ENCODE measurements at places on chromosomes 1 and 21.

GRCh38 chr1:59917026-59917784 is 9.4 kb downstream of the CYP2J2 start:
- DNase-seq: no peak

GRCh38 chr21:32193098-32193465 is 85.8 kb downstream of the MIS18A start:
- no peak for DNase-seq

- DNase-seq: no peak
Measured at GRCh38 chr1:229582011-229582694, 23.6 kb upstream of the ABCB10 start.

- no peak for DNase-seq
Measured at GRCh38 chr1:55539652-55540512, 324.7 kb upstream of the USP24 start.

- no peak for DNase-seq
Measured at GRCh38 chr1:19735440-19736127, 64.1 kb downstream of the TMCO4 start.

GRCh38 chr21:46028573-46029091 is 47.1 kb downstream of the COL6A1 start:
- DNase-seq: no peak

DNA sequence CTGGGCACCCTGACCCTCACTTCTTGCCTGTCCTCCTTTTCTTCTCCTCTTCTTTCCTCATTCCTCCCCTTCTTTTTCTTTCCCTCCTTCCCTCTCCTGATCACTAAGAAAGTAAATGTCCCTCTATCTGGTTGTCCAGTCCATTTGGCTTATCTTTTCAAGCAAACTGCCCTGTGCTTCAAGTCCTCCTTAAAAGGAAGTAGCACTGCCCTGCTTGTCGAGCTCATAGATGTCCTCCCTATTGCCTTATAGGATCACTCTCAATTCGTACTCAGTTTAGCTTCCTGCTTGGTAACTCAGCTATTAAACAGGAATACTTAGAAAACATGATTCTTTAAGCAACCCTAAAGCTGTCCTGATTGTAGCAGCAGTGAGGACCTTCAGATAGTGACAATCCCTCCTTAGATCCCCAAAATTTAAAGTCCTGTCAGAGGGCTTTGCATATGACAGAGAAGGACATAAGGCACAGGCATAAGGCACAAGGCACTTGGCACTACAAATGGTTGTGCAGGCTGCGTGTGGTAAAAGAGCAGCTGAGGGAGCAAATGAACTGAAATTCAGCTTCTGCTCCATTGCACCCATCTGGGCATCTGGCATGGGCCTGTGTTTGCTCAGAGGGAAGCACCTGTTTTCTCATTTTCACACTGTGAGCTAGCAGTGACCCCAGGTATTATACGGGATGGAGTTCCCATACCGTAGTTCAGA is 26.1 kb upstream of the SLAMF6 start:
- DNase-seq: no peak

GRCh38 chr1:213987927-213988506 is at the start of gene PROX1:
Gene PROX1 (plus strand): TSS chr1:213987973. CDS start chr1:213996536, 8,563 bp downstream.
- no peak for DNase-seq

DNA sequence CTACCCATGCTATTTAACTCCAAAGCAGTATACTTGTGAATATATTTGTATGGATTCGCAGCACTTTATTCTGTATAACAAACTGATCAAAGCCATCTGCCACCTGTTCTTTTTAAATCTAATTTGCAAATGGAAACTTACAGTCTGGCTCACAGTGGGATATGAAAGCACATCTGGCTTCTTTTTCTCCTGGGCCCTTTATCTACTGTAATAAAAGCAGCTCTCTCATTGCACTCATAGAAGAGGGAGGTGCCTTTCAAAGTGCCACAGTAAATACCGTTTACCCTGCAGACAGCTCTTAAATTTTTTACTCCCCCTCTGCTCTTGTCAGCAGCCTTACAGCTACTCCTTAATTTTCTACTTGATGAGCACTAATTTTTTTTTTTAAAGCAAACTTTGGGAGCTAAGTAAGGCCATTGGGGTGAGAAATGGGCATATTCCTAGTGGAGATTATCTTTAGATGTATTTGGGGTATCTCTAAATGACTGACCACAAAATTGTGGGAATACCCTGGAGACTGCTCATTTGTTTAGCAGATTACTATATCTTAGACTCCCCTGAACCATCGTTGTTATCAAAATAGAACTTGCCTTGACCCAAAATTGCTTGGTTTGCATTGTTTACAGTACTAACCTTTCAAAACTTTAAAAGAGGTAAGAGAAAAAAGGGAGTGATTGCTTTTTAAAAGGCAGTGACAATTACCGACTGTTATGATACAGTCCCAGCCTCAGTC is 110.1 kb downstream of the VPS13D start:
- DNase-seq: no peak

DNA sequence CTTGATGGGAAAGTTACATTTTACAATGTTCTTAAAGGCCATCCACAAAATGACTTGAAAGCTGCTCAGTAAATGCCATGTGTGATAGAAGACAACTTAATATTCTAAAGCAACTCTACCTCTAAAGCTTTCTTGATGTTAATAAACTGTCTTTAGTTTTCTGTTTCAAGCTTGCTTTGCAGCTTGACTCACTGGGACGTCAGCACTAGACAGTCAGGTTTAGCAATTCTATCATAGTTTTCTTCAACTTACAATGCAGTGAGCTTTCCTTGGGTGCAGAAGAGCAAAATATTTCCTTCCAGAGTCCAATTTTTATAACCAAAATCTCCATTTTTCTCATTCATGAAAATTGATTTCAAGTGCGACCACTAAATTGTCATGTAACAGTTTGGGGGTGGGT is 273.1 kb downstream of the NTNG1 start:
- no peak for DNase-seq

DNA sequence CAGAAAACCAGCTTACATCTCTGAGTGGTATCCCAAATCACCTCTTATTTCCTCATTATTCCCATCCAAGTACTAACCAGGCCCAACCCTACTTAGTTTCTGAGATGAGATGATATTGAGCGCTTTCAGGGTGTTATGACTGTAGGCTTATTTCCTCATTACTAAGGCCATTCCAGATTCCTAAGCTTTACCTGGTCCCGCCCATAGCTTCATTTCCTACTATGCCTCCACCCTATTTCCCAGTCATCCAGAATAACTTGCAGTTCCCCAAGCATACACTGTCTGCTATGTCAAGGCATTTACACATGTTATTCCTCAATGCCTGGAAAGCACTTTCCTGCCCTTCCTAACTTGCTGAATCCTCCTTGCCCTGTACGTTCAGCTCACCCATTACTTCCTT is 79.3 kb upstream of the SPAG17 start:
- DNase-seq: no peak

DNA sequence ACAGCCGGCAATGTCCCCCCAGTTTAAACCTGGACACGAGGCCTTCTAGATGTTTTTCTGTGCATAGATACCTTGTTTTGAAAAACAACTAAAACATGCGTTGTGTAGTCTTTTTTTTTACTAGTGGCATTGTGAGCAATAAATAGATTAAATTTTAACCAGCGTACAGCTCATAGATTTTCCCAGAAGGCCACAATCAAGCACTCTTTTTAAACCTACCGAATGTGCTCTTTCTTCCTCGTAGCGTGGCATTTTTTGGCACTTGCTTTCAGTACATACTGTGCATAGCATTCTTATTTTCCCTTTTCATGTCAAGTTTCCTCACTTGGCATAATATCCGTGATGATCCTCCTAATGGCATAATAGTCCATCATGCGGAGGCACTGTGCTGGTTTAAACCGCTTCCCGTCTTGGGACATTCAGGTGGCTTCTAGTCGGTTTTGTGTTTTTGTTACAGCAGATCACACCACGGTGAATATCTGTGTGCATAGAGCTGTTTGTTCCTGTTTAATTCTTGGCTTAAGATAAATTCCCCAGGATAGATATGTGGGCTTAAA is 95.3 kb downstream of the PDE9A start:
- no peak for DNase-seq

- DNase-seq: no peak
Measured at GRCh38 chr1:220887202-220887519, 7.9 kb downstream of the HLX start.

GRCh38 chr1:117271959-117272358 is 61.2 kb upstream of the VTCN1 start:
- no peak for DNase-seq

DNA sequence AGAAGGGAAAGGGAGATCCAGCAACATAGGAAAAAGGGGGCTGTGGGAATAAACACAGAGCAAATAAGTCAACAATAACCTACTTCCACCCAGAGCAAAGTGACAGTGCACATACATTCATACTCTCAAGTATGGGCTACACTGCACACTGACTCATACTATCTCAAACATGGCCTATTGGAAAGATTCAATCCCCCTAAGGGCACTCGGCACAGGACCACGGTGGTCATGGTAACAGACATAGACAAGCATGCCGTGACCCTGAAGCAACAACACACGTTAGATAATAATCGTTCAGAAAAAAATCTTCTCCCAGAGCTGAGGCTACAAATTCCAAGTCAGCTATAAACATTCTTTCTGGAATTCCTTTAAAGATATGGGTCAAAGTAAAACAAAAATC is 16.8 kb upstream of the JAK1 start:
- no peak for DNase-seq

GRCh38 chr1:70778934-70779333 is 268.7 kb downstream of the PTGER3 start:
- no peak for DNase-seq

DNA sequence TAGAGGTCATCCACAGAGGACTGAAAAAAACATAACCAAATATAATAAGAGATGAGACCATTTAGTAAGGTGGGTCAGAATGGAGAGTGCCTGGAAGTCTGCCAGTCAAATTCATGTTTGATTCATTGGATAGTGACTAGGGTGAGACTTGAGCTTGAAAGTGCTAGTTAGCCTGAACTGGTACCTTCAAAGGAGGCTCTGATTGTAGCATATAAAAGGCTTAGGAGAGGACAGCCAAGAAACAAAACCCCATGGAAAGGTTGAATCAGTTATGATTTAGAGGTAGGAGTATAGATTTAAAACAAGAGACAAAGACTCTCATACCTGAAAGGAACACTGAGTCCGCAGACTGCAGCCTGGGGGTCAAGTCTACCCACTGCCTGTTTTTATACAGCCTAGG is 44.4 kb upstream of the LRRC8C start:
- no peak for DNase-seq

- DNase-seq: no peak
Measured at GRCh38 chr1:183898001-183898396, 93.1 kb downstream of the RGL1 start.

- no peak for DNase-seq
Measured at GRCh38 chr1:178538192-178538916, 25.4 kb downstream of the TEX35 start.

DNA sequence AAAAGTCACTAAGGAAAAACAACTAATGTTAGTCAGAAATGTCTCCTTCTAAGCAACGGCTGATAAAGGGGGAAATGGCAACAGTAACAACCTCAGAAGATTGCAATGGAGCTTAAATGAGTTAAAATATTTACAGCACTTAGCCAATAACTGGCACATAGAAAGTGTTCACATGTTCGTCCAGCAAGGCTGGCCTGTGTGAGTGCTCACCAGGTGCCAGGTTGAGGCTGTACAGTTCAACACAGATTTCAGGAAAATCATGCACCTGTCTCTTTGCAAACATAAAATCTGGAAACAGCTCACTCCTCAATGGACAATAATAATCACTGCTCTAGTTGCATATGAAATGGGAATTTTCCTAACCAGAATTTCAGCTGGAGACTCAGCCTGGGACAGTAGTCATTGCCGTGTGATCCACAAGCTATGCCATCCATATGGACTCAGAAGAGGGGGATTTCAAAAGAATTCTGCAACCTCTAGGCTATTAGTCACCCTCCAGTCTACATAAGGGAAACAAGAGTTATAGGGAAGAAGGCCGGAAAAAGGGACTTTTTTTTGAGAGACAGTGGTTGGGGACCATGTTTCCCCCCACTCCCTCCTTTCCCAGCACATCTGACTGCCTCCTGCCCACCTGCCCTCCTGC is 68.6 kb downstream of the SYDE2 start:
- DNase-seq: no peak

- no peak for DNase-seq
Measured at GRCh38 chr1:224726441-224727182, 110.5 kb downstream of the CNIH3 start.

GRCh38 chr1:172323686-172324085 is 96.8 kb upstream of the C1orf105 start:
- DNase-seq: no peak

- DNase-seq: no peak
Measured at GRCh38 chr1:110153407-110153950, 3.2 kb downstream of the SLC6A17 start.

- DNase-seq: no peak
Measured at GRCh38 chr1:28157894-28158293, 18.6 kb downstream of the PTAFR start.

DNA sequence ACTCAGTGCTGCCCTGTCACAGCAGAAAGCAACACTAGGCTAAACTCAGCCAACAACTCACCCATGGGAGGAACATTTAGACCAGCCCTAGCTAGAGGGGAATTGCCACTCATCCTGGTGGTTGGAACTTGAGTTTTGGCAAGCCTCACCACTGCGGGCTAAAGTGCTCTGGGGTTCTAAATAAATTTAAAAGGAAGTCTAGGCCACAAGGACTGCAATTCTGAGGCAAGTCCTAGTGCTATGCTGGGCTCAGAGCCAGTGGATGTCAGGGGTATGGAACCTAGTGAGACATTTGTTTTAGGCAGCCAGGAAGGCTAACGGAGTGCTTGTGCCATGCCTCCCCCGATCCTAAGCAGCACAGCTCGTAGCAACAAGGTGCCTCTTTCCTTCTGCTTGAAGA is 78.0 kb downstream of the RGS13 start:
- DNase-seq: no peak

- DNase-seq: no peak
Measured at GRCh38 chr21:45111703-45112102, 37.3 kb downstream of the ADARB1 start.

DNA sequence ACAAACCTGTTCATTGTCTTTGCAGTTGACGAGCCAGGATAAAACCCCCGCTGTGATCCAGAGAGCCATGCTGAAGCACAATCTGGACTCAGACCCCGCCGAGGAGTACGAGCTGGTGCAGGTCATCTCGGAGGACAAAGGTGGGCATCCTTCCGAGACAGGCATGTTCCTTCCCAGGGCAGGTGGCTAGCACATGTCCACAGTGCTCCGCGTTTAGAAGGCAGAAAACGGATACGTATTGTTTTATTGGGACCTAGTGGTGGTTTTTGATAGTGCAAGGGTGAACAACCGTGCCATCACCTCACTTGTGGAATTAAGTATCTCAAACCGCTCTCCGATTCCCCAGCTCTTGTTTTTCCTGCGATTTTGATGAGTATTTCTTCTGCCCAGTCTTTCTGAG is 115.3 kb downstream of the COLGALT2 start:
- no peak for DNase-seq

DNA sequence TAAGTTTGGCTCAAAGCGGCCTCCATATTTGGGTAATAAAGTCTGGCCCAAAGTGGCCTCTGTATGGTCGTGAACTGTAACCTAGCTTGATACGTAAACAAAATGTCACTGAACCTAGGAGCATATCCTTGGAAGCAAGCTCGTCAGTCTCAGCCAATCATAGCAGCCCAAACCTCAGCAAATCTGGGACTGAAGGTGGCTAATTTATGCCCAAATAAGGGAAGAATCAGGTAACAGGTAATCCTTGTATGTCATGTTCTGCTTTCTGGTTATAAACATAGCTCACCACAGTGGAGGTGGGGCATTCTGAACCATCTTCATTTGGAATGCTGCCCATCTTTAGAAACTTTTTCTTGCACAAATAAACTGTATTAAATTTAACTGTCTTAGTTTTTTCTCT is 281.1 kb downstream of the TTLL7 start:
- DNase-seq: no peak

GRCh38 chr1:10761503-10762152 is 34.8 kb downstream of the CASZ1 start:
- DNase-seq: no peak

GRCh38 chr1:64046891-64047290 is 156.5 kb upstream of the UBE2U start:
- no peak for DNase-seq
